ENCODE measurements at places on chromosomes 11 and 22.

- DNase-seq, result no peak
Measured at GRCh38 chr11:34754171-34754823, 133.4 kb downstream of the EHF start.

GRCh38 chr22:50218153-50218995 lies 17.6 kb downstream of the SELENOO start:
- DNase-seq, result no peak

DNA sequence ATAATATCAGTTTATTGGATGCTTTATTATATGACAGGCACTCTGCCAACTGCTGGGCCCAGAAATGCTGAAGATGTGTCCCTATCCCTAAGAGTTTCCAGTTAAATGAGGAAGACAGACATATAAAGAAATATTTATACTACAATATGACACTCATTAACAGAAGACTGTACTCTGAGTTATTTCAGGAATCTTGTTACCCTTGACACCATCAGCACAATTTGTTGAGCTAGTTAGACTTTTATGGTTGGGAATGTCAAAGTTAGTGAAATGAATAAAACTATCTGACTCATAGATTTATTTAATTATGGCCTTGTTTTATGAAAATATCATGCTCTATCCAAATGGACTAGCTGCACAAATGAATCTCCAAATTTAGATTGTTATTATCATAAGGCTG lies 25.6 kb upstream of the MSANTD4 start:
- no peak for DNase-seq

DNA sequence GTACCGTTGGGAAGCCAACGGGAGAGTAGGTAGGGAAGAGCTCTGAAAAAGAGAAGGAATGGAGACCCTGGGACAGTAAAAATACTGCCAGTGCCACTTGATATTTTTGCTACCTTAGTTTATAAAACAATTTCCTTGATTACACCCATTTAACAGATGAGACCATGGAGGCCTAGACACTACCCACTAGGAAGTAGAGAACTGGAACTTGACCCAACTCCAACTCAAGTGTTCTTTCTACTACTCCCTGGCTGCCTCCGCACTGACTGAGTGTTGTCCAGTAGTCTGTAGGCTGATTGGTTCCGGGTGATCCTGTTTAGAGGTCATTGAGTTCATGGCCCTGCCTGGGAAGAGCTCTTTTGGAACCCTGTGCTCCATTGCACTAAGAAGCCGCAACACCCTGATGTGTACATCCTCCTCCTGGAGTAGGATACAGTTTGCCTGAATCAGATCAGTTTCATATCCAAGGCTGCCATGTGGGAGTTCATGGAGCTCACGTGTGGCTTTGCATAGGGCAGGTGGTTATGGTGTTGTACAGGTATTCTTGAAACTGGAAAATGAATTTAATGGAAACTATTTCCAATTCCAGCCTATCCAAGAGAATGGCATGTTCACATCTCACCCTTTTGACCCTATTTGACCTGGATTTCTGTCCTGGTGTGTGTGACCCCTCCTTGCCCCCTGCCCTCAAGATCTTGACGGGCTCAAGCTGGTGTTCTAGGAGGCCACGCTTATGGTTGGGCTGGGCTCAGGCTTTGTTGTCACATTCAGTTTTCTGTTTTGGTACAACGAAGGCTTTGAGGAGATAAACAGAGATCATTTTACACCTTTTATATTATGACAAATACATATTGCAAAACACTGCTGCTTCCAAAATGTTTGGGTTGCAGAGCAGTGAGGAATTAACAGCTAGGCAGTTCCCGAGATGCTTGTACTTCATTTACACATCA lies 102.2 kb upstream of the NNMT start:
- no peak for DNase-seq

DNA sequence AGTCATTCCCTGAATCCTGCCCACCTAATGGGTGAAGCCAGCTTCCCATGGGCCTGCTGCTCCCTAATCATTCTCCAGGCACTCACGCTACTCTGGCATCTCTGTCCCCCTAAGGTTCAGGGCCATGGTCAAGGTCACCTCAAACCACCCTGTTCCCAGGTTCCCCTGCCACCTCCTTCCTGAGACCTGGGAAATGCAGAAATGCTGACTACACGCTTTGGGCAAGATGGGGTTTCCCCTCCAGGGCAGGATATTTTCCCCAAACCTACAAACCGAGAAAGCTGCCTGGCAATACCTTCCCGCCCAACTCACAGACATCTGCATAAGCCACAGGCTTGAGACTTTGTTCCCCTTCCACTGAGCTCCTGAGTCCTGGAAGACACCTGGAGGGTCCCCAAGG lies 97.6 kb downstream of the FEZ1 start:
- no peak for DNase-seq

- no peak for DNase-seq
Measured at GRCh38 chr11:26753723-26754504, 32.1 kb upstream of the SLC5A12 start.

- DNase-seq, result peak; percentile 80
Measured at GRCh38 chr11:4072668-4073285, 21.8 kb upstream of the RRM1 start.

DNA sequence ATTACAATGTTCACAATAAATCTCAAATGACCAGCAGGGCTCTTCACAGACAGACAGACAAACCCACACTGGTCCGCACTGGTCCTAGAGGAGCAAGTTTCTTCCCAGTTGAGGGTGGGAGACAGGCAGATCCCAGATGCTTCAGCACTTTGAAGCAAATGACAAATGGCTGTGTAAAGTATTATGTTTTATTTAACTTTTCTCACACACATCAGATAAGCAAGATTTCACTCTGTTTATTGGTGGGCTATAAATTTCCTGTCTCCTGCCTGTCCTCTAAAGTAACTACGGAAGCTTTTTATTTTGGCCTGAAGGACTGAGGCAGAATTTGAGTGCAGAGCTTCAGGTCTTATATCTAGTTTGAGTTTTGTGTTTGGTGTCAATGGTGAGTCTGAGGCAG lies 174.7 kb upstream of the MTNR1B start:
- no peak for DNase-seq

DNA sequence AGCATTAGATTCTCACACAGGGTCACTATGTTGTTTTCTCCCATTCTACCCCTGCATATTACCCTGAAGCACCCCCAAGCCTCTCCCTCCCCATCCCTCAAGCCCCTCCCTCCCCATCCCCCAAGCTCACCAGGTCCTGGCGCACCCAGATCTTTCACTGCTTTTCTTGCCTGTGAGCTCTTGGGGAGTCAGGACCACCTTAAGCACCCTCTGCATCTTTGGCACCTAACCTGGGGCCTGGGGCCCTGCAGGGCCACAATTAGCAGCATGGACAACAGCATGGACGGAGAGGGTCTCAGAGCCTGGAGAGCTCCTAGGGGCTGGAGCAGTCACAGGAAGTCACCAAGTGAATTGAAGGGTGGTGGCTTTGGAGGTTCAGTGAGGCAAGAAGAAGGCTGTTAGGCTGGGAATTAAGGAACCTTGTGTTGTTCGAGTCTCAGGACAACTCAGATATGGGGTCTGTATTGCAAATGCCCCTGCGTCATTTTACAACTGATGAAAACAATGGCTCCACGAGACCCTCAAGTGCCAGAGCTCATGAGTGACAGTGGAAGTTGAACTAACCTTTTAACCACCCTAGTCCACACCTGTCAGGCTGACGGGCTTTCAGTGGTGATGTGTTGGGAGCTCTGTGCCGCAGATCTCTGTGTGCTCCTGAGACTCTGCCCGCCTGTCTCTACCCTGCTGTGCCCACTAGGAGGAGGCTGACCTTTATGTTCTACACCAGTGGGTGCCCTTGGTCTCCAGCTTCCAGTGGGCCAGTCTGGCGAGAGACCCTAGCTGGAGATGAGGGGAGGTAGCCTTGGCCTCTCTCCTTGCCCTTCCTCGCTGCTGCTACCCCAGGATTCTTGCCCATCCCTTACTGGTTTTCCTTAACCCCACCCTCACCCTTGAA lies 111.3 kb upstream of the OR4B1 start:
- no peak for DNase-seq

- DNase-seq, result no peak
Measured at GRCh38 chr11:100098560-100098959, 588.5 kb upstream of the ARHGAP42 start.

GRCh38 chr22:27880778-27881394 lies 38.2 kb downstream of the PITPNB start:
- DNase-seq, result peak; percentile 51

DNA sequence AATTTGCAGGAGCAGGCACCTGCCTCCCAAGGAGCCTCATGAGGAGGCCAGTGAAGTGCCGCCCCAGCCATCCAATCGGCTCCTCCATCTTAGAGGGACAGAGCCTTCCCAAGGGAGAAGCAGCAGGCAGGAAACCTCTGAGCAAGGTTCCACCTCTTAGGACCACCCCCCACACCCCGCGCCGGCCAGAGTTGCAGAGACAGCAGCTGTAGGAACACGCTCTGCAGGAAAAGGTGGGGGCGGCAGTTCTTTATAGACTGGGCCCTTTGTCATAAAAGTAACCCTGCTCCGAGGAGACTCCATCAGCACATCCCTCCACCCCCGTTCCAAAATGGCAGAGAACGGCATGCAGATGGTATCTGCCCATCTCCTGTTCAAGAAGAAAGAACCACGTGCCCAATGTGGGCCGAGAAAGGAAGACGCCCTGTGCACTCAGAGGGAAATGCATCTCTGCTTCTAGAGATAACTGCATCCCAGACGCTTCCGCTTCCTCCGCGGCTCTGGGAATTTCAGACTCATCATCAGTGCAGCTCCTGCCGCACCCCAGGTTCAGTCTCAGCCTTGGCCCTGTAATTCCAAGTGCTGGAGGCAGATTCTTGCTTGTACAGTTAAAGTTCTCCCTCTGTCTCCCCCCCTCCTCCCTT lies 98.5 kb downstream of the SPATA19 start:
- no peak for DNase-seq

- no peak for DNase-seq
Measured at GRCh38 chr22:36610567-36610966, 81.6 kb upstream of the EIF3D start.

- DNase-seq, result no peak
Measured at GRCh38 chr11:101011881-101012280, 117.7 kb downstream of the PGR start.

DNA sequence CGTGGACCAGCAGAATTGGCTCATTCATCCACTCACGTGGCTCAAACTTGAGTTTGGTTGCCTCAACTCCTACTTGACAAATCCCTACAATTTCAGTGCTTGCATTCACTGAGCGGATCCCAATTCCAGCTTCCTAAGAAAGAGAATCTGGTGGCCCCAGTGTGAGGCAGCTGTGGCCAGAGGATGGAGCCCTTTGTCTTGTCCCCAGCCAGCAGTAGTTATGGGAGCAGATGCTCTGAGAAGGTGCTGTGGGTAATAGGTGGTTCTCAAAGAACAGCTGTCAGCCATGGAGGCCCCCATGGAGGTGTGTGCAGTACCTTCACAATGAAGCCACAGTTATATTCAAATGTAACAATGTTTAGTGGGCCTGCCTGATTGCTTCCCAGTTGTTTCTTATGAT lies 39.3 kb downstream of the KREMEN1 start:
- no peak for DNase-seq

- DNase-seq, result no peak
Measured at GRCh38 chr11:206526-207207, 532 bp downstream of the BET1L start.

DNA sequence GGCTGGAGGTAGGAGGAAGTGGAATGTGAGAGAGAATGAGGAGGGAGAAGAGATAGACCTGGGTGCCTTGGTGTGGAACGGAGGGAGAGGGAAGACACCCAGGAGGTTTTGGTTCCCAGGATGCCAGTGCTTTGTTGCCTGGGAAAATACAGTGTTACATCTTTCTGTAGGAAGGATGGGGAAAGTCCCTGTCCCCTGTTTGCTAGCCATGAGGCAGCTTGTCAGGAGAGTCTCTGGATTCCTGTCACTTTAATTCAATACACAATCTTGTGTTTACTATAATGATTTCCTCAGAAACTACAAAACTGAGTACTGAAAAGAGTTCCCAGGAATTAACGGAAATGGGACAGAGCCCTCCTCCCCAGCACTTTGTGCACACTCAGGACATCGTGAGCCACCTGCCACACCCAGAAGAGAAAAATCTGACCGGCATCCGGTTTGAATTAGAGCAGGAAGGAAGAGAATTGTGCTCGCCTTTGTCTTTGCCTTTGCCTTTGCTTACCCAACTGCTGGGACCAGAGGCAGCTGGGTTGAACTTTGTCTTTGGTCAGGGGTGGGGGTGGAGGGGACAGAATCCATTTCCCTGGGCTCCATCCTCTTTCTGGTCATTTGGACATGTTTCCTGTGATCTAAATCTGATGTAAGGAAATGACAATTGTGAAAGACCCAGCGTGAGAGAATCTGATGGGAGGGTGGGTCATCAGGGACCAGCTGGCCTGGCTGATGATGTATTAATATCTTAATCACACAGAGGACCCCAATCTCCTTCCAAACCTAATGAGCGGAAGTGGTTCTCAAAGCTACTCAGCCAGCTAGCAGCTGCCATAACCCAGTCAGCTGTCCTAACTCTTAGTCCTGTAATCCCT lies 1.3 kb upstream of the LIMK2 start:
- DNase-seq, result peak; percentile 38

DNA sequence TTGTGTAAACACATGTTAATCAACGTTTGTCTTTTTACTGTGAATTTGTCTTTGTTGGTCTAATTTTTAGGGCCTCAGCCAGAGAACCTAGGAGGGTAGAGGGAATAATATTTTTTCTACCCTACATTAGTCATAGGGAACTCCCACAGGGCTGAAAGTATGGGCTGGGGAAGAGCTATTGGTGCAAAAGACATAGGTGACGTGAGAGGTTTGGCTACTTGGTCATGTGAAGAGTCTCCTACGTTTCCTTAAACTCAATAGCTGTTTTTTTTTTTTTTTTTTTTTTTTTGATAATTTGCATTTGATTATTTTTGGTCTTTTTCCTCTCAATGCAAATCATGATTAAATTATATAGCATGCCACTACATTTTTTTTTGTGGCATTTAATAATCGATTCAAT lies 15.9 kb upstream of the MMP7 start:
- DNase-seq, result no peak

DNA sequence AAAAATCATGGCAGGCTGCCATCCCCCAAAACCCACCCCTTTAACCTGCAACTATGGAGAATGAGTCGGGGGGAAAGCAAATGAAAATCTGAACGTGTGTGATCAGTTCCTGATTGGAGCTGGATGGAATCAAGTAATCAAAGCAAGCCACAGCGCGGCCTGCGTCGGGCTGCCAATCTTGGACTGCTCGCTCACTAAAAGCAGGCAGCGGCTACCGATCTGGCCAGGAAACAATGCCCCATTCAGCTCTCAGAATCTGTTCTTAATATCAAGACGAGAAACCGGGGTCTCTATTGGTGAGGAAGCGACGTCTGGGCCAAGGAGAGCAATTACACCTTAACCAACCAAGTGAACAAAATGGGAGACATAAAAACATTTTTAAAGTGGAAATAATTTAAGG lies 472.2 kb downstream of the SOX6 start:
- no peak for DNase-seq

- no peak for DNase-seq
Measured at GRCh38 chr22:31561970-31562369, 65.6 kb downstream of the SFI1 start.

- no peak for DNase-seq
Measured at GRCh38 chr11:96122601-96123074, 198.7 kb upstream of the MTMR2 start.

- DNase-seq, result no peak
Measured at GRCh38 chr11:80872116-80872728, 1431.4 kb upstream of the TENM4 start.

- DNase-seq, result no peak
Measured at GRCh38 chr11:34643846-34644245, 23.0 kb downstream of the EHF start.

Data from CD4-positive, alpha-beta T cell treated with Interleukin-4 for 4 hours (primary cell).